NCI-H2171 (cell line): ENCODE measurements at places on chromosomes 4 and X.

GRCh38 chrX:12700745-12701144 is 90.5 kb upstream of the PRPS2 start:
- DNase-seq: no peak

DNA sequence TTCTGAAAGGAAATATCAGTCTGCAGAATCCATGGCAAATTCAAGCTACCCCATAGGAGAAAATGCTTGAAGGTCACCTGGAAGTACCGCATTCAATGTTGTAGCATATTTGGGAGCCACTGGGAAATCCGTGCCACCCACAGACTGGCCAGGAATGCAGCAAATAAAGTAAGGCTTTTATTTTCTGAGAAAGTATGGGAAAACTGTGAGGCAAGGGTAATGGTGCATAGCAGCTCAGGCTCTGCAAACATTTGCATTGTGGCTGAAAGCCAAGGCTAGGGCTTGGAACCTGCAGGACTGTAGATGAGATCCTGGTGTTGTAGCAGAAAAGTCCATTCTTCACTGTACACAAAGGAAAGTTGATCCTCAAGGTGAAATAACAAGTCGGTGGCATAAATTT is 450.9 kb upstream of the NR3C2 start:
- DNase-seq: no peak

GRCh38 chr4:169128902-169129301 is 118.8 kb upstream of the CBR4 start:
- DNase-seq: no peak

DNA sequence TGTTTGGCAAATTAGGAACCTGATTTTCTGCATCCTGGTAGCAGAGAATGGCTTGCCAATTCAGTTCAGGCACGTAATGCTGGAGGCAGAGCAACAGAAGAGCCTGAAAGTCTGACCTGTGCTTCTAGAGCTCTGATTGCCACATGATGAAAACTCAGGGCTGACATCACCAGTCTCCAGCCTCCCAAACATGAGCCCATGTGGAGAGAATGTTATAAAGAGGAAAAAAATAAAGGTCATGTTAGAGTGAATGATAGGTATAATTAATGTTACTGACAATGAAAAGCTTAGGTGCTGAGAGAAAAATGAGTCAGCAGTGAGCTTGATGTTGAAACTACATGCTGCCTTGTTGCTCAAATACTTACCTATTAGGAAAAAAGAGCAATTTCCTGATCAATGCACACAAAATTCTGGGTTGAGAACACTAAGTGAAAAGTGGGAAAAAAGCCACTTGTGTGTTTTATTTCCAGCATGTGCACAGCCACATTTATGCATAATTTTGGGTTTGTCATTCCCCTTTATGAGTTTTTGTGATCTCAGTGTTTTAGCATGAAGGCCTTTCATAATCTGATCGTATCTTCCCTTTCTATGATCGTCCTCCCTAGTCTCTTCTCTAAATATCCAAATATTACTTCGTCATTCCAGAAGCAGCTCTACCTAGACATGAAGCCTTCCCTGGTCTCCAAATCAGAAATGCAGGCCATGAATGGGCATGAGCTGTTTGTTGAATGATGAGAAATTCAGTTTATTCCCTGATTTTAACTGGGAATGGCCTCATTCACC is 113.3 kb upstream of the CPEB2 start:
- no peak for DNase-seq

DNA sequence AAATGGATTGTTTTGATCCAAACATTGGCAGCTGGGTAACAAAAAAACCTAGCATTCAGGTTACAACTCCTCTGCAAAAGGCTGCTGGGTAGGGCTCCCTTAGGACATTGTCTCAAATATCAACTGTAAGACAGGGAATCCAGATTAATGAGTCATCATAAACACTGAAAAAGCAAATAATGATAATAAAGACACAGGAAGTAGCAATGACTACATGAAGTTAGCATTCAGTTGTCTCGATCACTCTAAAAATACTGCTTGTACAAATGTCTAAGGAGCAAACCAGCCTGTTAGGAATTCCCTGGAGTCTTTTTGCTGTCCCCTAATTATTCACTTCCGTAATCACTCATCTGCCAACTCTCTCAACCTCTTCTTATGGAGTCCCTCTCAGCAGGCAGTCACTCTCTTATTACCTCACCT is 259.2 kb downstream of the GPC3 start:
- DNase-seq: peak; percentile 45

DNA sequence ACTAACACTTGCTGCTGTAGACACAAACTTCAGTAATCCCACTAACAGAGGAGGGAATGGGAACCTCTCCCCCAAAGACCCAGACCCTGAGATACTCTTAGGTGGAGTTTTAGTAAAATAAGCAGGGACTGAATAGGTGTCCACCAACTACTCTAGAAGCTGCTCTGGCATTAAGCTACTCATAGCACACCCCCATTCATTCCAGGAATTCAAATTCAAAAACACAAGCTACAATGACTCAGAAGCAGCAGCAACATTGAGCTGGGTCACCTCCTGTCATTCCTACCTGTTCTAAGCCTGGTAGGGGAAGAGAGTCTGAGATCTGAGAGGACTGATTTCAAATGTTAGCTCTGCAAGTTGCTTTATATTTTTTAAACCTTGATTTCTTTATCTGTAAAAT is 135.4 kb upstream of the FRMPD4 start:
- no peak for DNase-seq

- no peak for DNase-seq
Observed at GRCh38 chr4:68176500-68176899, 46.8 kb upstream of the TMPRSS11F start.

- no peak for DNase-seq
Observed at GRCh38 chrX:314049-314448, 4.5 kb downstream of the GTPBP6 start.

DNA sequence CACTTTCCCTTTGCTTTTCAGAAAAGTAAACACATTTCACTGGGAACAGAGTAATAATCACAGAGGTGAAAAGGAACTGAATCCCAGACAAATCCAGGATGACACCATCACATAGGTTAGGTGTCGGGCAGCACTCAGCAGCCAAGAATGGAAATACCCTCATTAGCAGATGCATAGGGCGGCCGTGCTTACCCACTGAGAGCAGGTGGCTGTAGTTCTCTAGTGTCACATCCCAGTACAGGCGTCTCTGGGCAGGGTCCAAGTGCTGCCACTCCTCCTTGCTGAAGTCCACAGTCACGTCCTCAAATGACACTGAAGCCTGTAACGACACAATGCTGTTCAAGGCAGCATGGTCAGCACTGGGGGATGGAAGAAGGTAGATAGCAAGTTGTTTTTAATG is 26.9 kb downstream of the ZNF41 start:
- no peak for DNase-seq
